ENCODE measurements at places on chromosomes 7 and 10.

DNA sequence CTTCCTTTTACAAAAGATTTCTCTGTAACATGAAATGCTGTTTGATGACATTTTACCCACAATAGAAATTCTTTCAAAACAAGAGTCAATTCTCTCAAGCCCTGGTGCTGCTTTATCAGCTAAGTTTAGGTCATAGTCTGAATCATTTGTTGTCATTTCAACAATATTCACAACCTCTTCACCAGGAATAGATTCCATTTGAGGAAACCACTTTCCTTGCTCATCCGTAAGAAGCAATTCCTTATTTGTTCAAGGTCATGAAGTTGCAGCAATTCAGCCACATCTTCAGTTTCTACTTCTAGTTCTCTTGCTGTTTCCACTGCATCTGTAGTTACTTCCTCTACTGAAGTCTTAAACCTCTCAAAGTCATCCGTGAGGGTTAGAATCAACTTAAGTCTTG is 315.3 kb downstream of the TYW1 start:
- no peak for DNase-seq

- DNase-seq: no peak
These were observed 96.1 kb downstream of the ZNF277 start for GRCh38 chr7:112302566-112302965.

DNA sequence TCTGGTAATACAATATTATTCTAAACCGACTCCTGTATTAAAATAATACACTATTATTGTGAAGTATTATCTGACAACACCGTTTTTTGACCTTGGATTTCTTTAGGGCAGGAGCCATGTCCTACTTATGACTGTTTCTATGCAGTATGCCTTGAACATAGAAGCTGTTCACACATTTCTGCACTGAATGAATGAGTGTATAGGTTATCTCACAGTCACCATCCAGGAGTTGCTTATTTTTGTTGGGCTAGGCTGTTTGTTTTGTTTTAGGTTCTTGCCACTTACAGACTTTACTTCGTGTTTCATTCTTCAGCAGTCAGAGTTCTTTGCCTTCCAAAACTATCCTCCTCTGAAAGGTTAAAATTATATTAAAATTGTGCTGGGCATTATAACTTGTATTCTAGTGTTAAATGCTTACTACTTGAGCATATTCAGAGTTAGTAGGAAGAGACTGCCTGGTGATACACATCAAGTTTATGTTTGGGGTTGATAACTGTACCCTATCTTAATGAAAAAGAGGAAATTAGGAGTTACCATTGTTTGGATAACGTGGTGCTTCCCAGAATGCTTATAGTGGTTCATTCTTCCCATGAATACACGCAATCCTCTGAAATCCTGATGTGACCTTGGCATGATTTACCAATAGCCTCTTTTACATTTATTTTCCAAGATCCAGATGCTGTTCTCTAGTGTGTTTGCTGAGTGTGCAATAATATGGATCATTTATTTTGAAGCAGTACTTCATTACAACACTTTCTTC is 1.7 kb downstream of the RALA start:
- DNase-seq: peak; percentile 42

DNA sequence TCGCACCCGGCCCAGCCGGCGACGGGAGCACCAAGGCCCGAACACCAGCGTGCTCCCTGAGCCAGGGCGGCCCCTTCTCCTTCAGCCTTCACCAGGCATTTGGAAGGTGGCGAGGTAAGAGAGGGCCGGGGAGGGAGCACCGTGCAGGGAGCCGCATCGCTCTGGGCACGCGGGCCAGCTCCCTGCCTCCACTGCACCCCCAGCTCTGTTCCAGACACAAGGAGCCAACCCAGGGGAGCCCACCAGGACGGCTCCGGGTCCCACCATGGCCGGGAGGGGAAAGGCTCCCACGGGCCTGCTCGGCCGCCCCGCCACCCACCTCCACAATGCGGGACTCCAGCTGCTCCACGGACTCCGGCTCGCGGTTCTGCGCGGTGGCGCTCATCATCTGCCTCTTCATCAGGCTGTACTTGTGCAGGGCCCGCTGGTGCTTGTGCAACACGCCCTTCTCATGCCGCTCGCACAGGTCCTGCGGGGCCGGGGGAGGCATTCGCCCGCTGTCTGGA is 15.1 kb downstream of the NUDT1 start:
- DNase-seq: no peak

- no peak for DNase-seq
These were observed 21.4 kb upstream of the RSBN1L start for GRCh38 chr7:77674878-77675277.

- no peak for DNase-seq
These were observed 512.6 kb downstream of the PTPRN2 start for GRCh38 chr7:158074896-158075632.

DNA sequence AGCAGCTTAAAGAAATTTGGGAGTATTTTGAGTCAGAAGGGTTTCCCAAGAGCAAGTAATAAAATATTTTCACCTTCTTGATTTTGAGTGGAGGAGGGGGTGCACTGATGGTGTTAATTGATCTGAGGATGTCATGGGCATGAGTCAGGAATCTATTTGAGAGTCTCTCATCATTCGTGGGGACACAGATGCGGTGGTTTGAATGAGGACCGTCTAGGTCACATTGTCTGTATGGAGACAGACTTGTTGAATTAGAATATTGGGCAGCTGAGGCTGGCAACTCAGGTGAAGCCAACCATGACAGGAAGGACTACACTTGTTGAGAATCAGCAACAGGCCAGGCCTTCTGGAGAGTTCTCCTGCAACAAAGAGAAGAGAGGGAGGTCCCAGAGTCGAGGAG is 127.0 kb downstream of the INSYN2A start:
- DNase-seq: no peak
